Hematopoietic multipotent progenitor cell treated with erythropoietin and hydrocortisone succinate and interleukin-3 and kit ligand, for 6 days (in vitro differentiated cells): ENCODE measurements at places on chromosomes 3 and 15.
A peak's percentile ranks its signal among the peaks of the same experiment; 100 is the strongest.

DNA sequence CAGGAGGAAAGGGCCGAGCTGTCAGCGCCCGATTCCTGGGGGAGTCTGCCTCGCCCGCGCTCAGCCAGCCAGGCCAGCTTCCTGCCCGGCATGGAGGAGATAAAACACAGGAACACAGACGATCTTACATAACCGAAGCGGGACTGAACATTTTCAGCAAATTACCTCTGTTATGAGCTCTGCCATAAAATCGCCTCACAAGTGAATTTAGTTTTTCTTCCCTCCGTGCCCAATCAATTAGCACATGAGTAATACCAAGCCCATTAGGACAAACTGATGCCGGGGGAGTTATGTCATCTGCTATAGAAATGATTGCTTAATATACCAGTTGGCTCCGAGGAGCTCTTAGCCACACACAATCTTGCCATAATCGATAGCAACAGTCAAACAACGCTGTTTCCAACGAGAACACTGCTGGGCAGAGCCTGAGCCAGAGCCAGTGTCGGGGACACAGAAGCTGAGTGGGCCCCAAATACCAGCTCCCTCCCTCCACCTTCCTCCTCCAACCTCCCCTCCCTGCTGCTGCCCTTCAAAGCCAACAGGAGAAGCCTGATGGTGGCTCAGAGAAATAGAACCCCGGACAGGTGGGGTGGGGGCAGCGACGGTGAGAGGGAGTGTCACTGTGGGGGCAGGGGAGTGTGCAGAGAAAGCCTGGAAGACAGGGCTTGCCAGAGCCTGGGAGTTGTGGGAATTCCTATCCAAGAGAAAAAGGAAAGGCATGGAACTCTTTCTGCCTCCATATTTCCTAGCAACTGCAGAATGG lies 279.4 kb upstream of the TLE3 start:
- DNase-seq, result peak; percentile 61

GRCh38 chr3:14482271-14482721 lies 57.8 kb downstream of the GRIP2 start:
- DNase-seq, result no peak

DNA sequence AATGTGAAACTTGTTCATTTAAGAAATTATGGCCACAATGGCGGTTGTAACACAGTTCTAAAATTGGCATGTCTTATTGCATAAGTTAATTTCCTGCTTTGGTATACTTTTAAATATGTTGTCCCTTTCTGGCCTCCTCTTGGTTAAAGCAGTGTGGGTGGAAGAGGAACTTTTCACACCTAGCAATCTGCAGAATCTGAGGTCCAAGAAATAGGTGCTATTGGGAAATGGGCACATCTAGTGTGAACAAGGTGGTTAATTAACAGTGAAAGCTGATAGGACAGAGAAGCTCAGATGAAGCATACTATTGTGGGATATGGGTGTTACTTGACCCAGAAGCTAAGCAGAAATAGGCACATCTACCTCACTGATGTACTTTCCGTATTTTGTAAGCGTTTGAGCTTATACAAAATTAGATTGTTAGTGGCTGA lies 10.6 kb downstream of the CMC1 start:
- DNase-seq, result no peak

GRCh38 chr3:54962200-54962599 lies 34.3 kb upstream of the LRTM1 start:
- no peak for DNase-seq

- DNase-seq, result no peak
Measured at GRCh38 chr15:66459818-66460615, 37.5 kb downstream of the SNAPC5 start.

GRCh38 chr3:32430900-32431299 lies 39.2 kb downstream of the CMTM7 start:
- DNase-seq, result no peak

DNA sequence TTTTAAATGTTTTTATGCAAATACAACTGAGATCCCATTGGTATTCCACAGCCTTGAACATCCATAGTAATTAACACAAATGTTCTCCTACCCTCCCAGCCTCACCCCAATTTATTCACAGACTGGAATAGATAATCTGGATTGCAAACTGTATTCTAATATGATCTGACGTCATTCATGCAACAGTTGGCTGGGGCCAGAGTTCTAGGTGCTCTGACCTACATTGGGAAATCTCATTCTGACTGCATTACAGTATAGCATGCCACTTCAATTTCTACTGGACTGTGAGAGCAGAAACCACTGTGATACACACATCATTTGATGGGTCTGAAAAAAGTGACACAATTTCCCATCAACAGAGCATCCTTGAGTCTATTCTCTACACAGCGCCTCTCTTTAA lies 403.1 kb downstream of the MAGI1 start:
- no peak for DNase-seq

DNA sequence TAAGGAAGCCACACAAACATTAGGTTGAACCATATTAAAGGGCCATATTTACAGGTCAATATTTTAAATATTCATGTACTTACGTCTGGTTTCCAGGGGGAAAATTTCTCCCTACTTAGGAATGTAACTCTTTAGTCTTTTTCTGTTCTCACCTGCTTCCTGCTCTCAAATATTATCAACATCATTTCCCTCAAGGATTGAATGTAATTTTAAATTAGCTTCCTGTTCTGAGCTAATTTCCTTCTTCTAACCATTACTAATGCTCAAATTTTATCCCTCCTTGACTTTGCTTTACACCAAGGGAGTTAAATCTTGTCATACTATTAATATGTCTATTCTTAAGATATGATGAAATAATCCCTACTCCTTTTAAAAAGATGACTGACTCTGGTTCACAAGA lies 103.4 kb upstream of the UBP1 start:
- DNase-seq, result no peak

- no peak for DNase-seq
Measured at GRCh38 chr3:70312336-70312735, at the start of gene MDFIC2. TSS of gene MDFIC2 (minus strand) at chr3:70312638. CDS start at chr3:70311973, 665 bp downstream.

GRCh38 chr3:54347060-54347459 lies 224.7 kb downstream of the CACNA2D3 start:
- DNase-seq, result no peak

DNA sequence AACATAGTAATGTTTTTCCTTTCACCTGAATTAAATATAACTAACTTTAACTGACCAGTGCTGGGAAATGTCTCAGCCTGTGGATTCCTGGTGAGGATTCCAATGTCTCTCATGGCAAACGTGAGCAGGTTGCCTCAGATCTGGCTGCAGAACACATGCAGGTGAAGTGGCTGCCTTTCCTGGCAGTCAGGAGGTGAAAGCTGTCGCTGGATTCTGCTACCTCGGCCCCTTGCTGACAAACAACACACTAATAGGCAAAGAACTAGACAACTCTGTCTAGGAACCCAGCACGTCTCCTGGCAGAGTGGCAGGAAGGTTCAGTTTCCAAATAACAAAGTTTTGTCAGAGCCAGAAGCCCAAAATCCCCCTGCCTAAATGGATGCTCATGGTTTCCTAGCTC lies 400.8 kb upstream of the PPP2R3A start:
- DNase-seq, result no peak

DNA sequence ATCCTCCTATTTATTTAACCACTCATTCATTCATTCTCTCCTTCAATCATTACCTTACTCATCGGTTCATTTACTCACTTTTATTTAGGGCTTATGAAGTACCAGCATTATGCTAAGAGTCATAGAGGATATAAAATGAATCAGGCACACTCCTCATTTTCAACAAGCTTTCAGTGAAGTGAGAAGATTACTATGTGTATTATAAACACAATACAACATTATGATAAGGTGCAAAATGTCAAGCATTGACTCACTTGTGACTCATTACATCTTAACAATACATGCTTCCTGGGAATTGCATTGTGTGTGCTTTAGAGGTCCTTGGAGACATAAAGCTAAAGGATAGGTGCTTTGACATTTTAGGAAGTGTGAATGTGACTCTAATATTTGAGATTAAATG lies 60.4 kb downstream of the PLAAT1 start:
- DNase-seq, result no peak

- no peak for DNase-seq
Measured at GRCh38 chr3:175737646-175738572, 878.8 kb downstream of the NAALADL2 start.

DNA sequence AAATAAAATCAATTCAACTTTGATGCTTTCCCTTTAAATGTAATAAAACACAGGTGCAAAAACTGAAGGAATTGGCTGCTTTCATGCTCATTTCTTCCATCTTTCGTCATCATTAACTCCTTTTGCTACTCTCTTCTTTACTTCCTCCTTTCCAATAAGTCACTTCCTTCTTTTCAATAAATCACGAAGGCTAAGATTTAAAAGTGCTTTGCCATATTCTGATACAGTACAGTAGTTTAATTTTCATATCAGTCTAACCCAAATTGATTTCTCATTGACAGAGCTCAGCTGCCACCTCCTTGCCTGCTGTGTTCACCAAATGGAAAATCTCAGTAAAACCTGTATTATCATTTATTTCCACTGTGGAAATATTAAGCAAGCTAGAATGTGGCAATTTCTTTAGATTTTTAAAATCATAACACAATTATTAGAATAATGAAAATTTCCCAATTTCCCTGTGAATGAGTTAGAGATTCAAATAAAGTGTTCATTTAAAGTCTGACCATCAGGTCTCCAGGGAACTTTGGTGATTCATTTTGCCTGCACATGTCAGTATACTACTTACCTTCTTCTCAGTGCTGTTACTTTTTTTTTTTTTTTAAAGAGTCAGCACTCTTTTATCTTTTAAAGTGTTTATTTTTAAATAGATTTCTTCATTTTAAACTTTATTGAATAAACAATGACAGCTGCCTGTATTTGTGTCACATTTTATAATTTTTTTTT lies 41.6 kb downstream of the NANOGP8 start:
- DNase-seq, result peak; percentile 16

DNA sequence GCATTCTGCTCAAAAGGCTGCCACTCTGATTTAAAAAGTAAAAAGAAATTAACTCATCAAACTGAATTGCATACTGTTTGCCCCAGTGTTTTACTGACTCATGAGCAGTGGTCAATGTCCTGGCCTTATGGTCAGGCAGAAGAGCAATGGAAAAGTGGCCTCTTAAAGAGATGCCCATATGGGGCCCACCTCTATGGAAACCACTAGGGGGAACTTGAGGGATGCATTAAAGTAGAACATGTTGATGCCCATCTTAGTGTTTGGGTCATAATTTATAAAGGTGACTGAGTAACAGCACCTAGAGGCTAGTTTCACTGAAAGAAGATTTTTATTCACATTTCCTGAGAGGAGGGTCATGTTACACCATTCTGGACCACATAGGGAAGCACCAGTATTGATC lies 66.5 kb upstream of the RNU6-1 start:
- peak; percentile 23 for DNase-seq

DNA sequence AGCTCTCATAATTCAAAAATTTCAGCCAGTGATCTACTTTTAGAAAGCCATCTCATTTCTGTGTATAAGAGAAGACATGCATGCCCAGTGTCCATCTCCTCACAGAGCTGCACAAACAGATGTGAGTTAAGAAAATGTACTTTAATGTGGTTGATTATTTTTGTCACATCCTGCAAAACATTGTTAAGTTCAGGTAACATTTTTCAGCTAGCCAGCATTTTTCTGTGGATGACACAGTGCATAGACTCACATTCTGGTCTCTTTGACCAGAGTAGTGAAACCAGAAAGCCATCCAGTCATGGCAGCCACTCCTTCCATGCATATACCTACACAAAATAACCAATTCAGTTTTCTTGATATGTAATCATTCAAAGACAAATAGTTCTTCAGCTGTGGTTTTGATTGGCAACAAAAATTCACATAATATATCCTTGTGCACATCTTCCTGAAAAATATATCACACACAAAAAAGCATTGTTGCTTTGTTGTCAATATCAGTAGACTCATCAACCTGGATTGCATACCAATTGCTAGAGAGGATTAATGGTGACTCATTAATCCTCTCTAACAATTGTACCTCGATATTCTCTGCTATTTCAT lies 2.1 kb upstream of the PLSCR1 start:
- DNase-seq, result no peak

- DNase-seq, result no peak
Measured at GRCh38 chr3:22996920-22997571, 206.1 kb upstream of the UBE2E2 start.

DNA sequence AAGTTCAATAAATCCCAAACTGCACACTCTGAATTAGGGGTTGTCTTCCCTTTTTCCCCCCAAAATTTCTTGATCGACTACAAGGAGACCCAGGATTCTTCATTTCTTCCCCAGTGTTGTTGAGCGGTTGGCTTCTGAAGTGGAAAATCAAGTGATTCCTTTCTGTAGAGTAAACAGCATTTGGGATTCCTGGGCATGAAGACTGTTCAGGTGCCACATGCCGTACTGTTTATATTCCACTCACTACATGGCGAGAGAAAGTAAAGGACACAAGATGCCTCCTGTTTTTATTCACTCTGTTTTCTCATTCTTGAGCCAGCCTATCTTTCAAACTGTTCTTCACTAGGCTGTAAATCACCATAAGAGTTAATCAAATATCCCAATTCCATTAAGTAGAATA lies 12.6 kb downstream of the FSTL1 start:
- no peak for DNase-seq

DNA sequence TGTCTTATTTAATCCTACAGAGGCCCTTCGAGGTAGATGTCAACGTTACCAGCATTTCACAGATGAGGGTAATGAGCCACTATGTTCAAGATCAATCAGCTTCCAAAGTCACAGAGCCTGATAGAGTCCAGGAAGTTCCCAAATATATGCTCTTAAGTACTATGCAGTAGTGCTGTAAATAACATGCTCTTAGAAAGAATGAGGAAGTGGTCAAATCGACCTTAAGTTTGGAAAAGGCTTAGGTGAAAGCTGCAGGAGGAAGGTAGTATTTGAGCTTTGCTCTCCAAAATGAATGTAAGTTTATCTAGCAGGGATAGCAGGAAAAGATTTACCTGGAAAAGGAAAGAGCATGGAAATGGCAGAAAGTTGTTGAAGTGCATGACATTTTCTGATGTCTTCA lies 234.0 kb downstream of the RBMS3 start:
- DNase-seq, result peak; percentile 3

- DNase-seq, result no peak
Measured at GRCh38 chr15:68249058-68249713, 19.7 kb upstream of the CLN6 start.

- no peak for DNase-seq
Measured at GRCh38 chr3:186950402-186951093, 20.2 kb downstream of the ST6GAL1 start.

DNA sequence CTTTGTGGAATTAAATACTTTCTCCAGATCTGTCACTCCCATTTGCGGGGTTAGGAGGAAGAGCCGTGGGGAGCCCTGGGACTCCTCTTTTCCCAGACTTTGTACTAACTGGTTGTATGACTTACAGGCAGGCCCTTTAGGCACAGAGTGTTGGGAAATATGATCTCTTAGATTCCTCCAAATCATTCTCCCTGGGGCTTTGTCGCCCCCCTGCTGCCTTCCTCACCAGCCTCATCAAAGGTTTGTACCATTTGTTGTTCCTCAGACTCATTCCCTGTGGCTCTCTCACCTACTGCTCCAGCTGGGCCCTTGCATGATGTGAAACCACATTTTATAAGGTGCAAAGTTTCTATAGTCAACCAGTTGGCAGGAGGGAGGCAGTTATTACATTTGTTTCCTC lies 56.4 kb downstream of the CRYGS start:
- DNase-seq, result no peak

DNA sequence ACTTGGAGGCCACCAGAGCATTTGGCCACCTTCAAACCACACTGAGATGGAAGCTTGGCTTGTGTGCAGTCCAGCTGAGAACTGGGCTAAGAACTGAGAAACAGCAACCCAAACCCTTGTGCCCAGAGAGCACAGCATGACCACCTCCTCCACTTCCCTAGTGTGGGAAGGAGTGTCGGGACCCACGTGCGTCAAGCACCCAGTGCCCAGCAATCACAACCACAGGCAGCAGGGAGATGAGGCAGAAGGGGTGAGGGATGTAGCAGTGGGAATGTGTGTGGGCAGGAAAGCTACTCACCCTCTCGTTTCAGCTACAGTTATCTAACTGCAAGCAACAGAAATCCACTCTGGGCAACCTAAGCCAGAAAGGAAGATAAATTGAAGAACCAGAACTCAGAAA lies 25.0 kb upstream of the RFTN1 start:
- DNase-seq, result no peak
